GM04504 (cell line): ENCODE measurements at places on chromosomes 2 and 18.
A peak's percentile ranks its signal among the peaks of the same experiment; 100 is the strongest.

- DNase-seq: no peak
Measured at GRCh38 chr2:161754379-161754778, 130.2 kb downstream of the SLC4A10 start.

DNA sequence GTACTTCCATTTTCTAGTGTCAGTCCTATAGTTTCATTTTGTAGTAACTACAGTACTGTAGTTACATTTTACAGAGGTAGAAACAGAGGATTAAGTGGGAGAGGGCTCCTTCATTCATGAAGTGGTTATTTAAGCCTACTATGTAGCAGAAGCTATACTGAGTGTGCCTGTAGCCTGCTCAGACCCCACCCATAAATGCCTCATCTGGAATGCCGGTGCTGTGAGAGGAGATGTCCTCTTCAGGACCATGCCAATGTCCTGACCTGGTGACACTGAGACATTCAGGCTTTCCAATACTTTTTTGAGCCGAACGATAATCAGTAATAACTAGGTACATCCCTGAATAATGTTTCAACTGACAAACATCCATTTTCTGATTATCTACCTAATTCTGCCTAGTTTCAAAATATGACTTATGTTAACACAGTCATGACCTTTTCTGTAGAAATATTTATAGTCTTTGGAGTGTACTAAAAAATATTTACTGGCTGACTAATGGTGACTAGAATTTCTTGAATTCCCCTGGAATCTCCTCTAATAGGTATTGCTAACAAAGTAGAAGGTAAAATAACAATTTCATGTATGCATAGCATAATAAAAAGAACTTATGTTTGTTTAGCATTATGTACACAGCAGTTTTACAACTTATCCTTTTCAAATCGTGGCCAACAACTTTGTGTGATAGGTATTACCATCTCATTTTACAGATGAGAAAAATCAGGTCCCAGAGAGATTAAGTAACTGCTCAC lies 10.2 kb upstream of the ARHGAP28 start:
- no peak for DNase-seq

- no peak for DNase-seq
Measured at GRCh38 chr2:203797276-203797675, 70.3 kb upstream of the CTLA4 start.

- no peak for DNase-seq
Measured at GRCh38 chr2:105042189-105042588, 4.3 kb downstream of the MRPS9 start.

- no peak for DNase-seq
Measured at GRCh38 chr2:160247296-160248035, 47.4 kb upstream of the ITGB6 start.

DNA sequence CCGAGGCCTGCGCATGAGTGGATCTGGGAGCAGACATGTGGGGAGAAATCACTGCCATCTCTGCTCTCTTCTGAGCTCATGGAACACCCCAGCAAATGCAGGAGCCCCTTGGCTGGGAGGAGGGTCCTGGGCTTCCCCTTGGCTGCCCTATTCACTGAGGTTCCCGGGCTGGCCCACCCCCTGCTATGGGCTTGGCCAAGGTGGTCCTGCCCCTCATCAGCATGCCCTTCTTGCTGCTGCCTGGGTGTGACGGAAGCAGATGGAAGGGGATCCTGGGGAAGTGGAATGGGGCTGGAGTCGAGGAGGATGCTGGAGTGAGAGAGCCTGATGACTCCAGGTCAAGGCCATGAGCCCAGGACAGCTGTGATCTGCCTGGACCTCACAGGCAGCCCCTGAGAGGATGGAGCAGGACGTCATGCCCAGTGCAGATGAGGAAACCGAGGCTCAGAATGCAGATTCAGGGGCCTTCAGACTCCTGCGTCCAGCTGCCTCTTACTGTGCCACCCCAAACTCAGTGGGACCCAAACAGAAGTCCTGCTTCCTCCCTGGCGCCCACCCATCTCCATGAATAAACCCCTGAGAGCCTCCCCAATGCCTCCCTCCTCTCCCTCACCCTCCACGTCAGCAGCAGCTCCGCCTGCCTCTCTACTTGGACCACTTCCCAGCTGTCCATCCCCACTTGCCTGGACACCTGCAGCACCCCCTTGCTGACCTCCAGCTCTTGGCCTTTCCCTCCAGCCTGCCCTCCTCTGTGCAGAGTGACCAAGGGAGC lies 4.0 kb downstream of the SNED1 start:
- DNase-seq: no peak

GRCh38 chr2:83017366-83018090 lies 1441.6 kb downstream of the SUCLG1 start:
- DNase-seq: no peak

DNA sequence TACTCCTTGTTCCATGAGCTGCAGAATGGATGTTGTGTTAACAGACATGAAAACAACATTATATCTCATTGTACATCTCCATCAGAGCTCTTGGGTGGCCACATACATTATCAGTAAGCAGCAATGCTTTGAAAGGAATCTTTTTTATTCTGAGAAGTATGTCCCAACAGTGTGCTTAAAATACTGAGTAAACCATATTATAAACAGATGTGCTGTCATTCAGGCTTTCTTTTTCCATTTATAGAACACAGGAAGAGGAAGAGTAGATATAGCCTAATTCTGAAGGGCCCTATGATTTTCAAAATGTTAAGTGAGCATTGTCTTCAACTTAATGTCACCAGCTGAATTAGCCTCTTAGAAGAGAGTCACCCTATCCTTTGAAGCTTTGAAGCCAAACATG lies 44.3 kb upstream of the CABYR start:
- DNase-seq: no peak

DNA sequence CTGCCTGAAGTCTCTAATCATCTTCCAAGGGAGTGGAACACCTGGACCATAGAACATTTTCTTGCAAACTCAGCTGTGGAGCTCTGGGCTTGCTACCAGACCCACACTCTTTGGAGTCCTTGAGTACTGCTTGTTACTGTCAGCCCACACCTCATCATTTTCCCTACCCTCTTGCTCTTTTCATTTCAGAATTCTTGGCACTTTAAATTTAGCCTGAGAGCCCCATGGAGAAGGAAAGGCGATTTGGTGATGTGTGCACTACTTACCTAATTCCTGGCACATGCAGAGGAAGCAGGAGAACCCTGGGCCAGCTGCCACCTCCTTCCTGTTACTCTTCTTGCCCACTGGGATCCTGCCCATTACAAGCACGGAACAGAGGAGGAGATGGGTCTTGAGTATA lies 31.7 kb downstream of the TMEM178A start:
- DNase-seq: no peak

- DNase-seq: no peak
Measured at GRCh38 chr2:86624267-86624547, 542 bp upstream of the RNF103 start.

GRCh38 chr2:34178482-34178881 lies 579.4 kb upstream of the FAM98A start:
- DNase-seq: no peak

DNA sequence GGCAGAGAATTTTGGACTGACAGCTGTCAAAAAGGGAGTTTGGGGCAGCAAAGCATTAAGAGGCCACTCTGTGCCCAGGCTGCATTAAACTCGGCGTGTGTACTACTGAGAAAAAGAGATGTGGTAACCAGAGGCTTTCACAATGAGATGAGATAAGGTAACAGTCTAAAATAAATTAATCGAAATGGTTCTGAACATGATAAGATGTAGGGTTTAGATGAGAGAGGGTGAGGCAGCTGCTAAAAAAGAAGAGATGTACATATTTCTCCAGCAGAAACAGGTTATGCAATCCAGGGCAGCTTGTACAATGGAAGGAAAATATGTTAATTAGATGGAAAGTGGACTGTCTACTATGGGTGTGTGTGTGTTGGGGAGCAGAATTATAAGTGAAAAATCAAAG lies 39.2 kb upstream of the ACTR3 start:
- no peak for DNase-seq

DNA sequence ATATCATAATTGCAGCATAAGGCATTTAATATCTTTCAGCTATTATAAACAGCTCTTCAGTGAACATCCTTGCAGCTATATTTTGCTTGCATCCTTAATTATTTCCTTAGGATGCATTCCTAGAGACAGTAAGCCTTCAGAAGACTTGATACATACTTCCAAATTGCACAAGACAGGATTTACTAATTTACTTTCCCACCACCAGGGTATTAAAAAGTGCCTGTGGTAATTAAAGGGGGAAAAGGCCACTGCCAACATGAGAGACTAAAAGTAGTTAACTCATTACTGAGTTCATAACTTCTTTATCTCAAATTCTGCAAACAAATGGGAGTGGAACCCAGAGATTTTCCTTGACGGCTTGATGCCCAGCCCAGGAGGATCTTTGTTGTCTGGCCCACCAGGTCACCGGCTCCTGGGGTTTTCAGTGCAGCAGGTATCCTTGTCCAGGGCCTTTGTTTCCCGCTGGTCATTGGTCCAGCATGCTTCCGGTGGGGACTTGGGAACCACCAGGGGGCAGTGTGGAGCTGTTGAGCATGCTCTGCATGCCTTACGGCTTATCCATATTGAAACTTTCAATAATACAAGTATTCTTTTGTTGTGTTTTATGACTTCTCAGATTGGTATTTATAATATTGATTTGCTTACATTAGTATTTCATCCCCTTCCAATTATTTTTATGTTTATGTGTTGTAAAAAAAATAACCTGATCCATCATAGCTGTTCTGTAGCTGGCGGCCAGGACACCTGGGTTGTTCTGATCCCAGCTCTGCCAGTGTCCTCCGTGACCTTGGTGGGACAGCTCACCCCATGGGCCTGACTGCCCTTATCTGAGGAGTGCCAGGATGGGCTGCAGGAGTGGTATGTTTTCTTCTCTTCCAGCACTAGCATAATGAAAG lies 61.4 kb downstream of the TGOLN2 start:
- no peak for DNase-seq

- DNase-seq: no peak
Measured at GRCh38 chr2:216692636-216693413, 2.5 kb downstream of the IGFBP5 start.

GRCh38 chr2:110904116-110904778 lies 171.9 kb downstream of the ACOXL start:
- no peak for DNase-seq

GRCh38 chr18:48923746-48924629 lies 26.8 kb downstream of the SMAD7 start:
- DNase-seq: peak; percentile 61

DNA sequence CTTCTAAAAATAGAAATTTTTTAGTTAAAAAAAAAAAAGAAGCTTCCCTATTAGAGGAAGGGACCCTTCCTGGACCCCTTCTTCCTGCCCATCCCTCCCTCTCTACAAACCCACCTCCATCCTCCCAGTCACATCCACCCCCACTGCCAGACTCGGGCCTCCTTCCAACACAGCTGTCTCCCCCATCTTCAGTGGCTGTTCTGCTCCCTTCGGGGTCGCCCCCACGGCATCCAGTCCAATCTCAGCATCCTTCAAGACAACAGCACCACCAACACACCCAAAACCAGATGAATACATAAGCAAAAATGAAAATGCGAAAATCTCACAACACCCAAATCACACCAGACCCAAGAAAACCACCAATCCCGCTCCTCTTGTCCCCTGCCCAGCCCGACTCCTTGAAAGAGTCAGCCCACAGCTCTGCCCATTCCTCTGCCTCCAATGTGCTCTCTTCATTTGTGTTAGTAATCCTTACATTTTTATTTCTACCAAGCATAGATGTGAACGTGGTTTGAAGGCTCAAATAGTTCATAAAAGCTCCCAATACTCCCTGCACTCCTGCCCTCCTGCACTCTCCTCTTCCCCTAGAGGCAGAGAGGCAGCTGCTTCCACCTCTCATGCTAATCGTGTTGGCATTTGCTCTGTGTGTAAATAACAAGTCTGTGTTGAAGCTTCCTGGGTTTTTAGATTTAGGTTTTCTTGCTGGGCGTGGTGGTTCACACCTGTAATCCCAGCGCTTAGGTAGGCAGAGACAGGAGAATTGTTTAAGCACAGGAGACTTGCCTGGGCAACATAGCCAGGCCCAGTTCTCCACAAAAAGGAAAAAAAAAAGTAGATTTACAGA lies 37.0 kb downstream of the MAL start:
- DNase-seq: no peak

- DNase-seq: no peak
Measured at GRCh38 chr2:213107728-213108127, 43.7 kb downstream of the IKZF2 start.

GRCh38 chr2:445896-446295 lies 158.0 kb upstream of the ALKAL2 start:
- no peak for DNase-seq

DNA sequence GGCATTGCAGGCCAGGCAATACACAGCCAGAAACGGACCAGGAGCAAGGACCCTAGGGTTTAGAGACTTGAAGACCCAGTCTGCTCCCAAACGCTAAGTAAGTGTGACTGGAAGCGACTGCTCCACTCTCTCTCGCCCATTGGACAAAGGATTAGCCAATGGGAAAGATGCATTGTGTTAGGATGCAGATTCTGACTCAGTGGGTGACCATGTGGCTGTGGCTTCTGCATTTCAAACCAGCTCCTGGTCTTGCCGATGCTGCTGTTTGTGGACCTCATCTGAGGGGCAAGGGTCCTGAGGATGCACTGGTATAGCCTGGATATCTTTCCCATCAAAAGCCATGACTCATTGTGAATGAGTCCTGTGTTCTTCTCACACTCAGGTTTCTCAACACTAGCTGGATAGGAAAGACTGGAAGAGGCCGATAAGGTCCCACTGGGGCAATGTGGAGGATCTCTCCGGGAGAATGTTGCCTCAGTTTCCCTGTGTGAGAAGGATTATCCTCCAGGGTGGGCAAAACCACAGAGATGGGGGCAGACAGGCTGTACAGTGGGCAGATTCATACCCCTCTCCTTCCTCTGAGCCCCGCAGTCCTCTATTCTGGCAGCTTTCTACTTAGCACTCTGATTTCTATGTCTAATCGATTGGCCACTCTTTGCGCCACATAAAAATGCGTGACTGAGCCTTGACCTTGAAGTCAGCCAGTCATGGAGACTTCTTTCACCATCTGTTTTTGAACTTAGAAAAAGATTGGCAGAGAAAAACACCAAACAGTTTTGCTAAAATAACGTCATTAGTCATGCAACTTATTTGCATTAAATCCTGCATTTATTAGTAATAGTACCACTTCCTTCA lies 257.1 kb downstream of the PRKCE start:
- DNase-seq: no peak

- no peak for DNase-seq
Measured at GRCh38 chr2:242038928-242039341, 169.4 kb downstream of the RTP5 start.

DNA sequence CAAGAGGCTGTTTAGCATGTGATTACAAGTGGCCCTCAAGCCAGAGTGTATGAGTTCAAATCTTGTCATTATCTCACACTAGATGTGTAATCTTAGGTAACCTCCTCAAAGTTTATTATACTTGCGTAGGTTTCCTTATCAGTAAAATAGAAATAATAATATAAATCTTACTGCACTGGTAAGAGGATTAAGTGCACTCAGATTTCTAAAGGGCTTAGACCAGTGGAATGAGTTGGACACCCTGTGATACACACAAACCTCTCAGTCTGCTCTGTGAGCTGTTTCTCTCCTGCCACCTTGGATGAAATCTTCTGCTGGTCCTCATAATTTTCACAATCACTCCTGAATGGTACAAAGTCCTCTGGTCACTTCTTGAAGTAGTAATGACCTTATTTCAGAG lies 145.4 kb upstream of the ZNF516 start:
- no peak for DNase-seq

GRCh38 chr18:44968336-44968735 lies 287.6 kb downstream of the SETBP1 start:
- DNase-seq: no peak

- DNase-seq: no peak
Measured at GRCh38 chr18:56983275-56983992, 163.5 kb upstream of the BOD1L2 start.

GRCh38 chr2:173884025-173884802 lies 81.0 kb downstream of the SP3 start:
- DNase-seq: peak; percentile 32
